Muscle of leg (tissue), 16 donors: ENCODE measurements at places on chromosomes 3 and 15. TPM values are rescaled to one million over a fixed set of nuclear protein-coding genes. Genes with fewer than 3 reads are reported as not detected.

GRCh38 chr3:100209169-100209568 is 51.6 kb upstream of the TBC1D23 start:
- DNase-seq: no peak
- H3K4me3 ChIP-seq: no peak overlapping the region
- peaks cover 14% of the 10 kb centered on the region for H3K4me1 ChIP-seq
- no peak overlapping the region for H3K27ac ChIP-seq
- H3K36me3 ChIP-seq: no peaks in the 10 kb centered on the region

DNA sequence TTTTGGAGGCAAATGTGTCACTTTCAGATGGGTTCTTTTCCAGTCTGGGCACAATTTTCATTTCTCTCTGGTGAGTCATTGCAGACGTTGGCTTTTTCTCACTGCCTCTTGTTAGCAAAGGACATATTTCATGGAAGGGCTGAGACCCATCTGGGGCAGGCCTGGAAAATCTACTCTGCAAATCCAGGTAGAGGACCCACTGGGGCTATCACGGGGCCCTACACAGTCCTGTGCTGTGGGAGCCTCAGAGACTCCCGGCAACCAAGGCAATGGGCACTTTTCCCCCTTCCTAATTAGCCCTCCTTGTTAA is 58.0 kb downstream of the HRH1 start:
- no peaks in the 10 kb centered on the region for H3K4me1 ChIP-seq
- no peak overlapping the region for H3K27ac ChIP-seq
- no peak overlapping the region for H3K4me3 ChIP-seq
- DNase-seq: no peak

PIK3CB gene
- 8.0 TPM for total RNA-seq

CHRNA3 gene
- total RNA-seq: 0.13 TPM

- no peaks in the 10 kb centered on the region for H3K36me3 ChIP-seq
- no peak for DNase-seq
- H3K4me3 ChIP-seq: no peak overlapping the region
- no peaks in the 10 kb centered on the region for H3K27me3 ChIP-seq
Measured at GRCh38 chr15:43943511-43943910, 116.7 kb downstream of the WDR76 start.

DNA sequence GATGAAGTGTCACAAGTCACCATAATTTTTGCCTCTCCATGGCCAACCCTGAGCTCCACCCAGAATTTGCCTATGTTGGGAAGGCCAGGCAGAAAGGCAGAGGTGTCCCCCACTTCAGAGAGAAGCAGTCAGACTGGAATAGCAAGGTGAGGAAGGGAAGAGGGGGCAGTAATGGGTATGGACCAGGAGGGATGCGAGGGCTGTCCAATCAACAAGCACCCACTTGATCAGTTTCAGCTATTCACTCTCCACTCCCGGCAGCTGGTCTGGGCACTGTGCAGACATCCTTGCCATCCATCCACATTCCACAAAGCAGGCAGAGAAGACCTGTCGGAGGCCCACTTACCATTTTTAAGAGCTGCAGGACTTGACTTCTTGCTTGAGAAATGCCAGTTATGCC is 43.5 kb upstream of the CTNNB1 start:
- no peak overlapping the region for H3K4me3 ChIP-seq
- no peak overlapping the region for H3K27ac ChIP-seq
- DNase-seq: no peak
- no peaks in the 10 kb centered on the region for H3K4me1 ChIP-seq
- H3K27me3 ChIP-seq: no peaks in the 10 kb centered on the region

GRCh38 chr15:86489981-86490380 is 410.3 kb downstream of the AGBL1 start:
- no peaks in the 10 kb centered on the region for H3K36me3 ChIP-seq
- no peak for DNase-seq
- no peak overlapping the region for H3K4me3 ChIP-seq
- no peaks in the 10 kb centered on the region for H3K27me3 ChIP-seq
- no peak overlapping the region for H3K27ac ChIP-seq

GRCh38 chr15:69723404-69724096 is 270.9 kb downstream of the RPLP1 start:
- H3K36me3 ChIP-seq: no peaks in the 10 kb centered on the region
- H3K4me3 ChIP-seq: no peak overlapping the region
- peak; percentile 57 for DNase-seq

CHDH gene
- total RNA-seq: 1.2 TPM
